ENCODE measurements at places on chromosomes 1 and 21.

GRCh38 chr21:41451753-41452676 is 26.0 kb downstream of the MX1 start:
- DNase-seq: no peak

- no peak for DNase-seq
These were observed 1.9 kb downstream of the EIF4G3 start for GRCh38 chr1:21174654-21175323.

GRCh38 chr1:222225316-222225691 is 322.6 kb downstream of the HHIPL2 start:
- peak; percentile 62 for DNase-seq

GRCh38 chr1:150550222-150551050 is 1.2 kb downstream of the ADAMTSL4 start:
- DNase-seq: no peak

- DNase-seq: no peak
These were observed 4.1 kb upstream of the ARHGEF10L start for GRCh38 chr1:17535300-17535936.

DNA sequence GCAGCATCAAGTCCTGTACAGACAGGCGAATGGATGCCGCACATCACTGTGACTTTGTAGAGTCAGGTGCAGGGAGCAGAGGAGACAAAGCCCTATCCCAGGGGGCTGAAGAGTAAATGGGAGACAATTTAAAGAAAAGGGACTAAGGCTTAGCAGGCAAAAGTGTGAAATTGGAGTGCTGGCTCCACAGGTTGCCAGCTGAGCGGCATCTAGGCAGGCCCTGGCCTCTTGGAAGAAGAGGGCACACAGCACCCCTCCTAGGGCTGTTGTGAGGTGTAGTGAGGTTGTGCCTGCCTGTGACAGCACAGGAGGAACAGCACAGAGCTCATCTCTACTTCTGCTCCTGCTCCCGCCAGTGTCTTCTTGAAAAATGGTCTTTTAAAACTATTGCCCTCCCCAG is 47.3 kb downstream of the TENT5C start:
- DNase-seq: no peak

DNA sequence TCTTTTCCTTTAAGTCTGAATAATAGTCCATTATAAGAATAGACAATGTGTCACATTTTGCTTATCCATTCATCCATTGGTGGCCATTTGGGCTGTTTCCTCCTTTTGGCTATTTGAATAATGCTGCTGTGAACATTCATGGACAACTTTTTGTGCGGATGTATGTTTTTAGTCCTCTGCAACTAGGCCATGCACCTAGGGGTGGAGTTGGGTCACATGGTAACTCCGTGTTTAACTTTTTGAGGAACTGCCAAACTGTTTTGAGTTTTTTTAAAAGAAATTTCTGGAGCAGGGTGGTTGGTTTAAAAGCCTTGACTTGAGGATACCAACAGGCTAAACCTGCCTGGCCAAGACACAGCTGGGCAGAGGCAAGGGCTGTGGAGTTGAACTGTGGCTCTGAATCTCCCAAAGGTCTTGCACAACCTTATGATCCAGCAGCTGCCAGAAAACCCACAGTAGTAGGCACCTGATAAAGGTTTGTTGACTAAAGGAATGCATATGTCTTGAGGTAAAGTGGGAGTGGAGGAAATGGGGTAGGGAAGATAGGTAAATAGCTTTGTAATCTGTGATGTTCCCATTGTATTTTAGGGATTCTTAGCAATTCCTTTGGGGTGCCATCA is 5.6 kb upstream of the RPTN start:
- DNase-seq: no peak

DNA sequence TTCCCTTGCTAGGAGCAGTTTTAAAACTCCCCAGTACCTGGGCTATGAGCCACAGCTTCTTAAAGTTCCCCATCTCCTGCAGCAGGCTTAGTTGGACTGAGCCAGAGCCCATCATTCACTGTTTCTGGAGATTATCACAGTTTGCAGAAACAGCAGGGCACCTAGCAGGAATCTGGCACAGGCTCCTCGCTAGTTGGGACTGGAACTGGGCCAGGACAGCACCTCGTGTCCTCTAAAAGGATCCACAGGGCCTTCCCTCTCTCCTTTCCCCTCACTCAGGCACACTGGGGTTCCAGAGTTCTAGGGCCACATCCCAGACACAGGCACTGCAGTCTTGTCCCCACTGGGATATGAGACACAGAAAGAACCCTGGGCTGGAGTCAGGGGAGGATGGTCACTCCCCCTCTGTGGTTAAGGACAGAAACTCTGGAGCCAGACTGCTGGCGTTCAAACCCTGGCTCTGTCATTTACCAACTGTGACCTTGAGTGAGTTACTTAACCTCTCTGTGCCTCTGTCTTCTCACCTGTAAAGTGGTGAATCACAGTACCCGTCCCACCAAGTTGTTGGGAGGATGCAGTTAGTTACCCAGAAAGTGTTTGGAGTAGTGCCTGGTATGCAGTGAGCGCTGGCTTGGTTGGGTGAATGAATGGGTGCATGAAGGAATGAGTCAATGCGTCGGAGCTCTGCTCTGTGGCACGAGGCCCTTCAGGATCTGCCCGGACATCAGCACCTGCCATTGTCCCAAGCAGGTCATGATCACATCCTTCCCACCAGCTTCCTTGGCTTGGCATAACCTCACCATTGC is 18.8 kb upstream of the ECE1 start:
- DNase-seq: no peak

DNA sequence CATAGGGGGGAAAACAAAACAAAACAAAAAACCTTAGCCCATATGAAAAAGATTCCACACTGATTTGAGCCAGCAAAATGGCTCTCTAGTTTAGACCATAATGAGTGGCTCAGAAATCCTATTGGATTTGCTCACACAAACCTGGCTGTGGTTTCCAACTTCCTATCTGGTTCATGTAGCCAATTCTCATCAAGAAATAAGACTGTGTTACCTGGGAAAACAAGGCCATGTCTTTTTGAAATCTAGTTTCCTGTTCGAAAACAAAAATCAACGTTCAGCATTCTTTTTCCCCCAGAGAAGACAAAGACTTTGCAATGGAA is 69.2 kb downstream of the TBX15 start:
- DNase-seq: no peak
